ENCODE measurements at places on chromosomes 4 and X.

DNA sequence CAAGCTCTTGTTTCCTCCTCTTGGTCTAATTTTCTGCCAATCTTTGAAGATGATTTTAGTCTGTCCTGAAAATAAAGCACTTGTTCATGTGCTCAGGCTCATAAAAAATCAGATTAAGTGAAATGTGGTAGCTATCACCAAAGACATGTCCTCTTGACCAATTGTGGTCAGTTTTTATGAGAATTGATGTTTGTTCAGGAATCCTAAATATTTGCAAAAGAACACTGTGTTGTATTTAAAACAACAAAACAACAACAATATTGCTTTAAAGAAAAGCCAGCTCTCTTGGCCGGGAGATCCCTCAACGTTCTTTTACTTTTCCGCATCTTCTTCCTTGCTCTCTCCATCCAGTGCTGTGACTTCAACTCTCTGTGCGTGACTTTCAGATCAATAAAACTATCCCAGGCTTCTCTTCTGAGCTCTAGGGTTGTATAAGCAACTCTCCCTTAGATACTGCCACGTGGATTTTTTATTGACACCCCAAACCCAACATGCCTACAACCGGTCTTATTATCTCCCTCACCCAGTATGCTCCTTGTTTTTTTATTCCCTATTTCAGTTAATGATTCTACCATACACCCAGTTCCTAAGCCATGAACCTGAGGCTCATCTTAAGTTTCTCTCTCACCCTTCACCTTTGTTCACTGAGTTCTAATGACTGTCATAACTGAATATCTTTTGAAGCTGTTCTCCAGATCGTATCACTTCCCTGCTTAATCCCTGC, 309.9 kb downstream of the ARHGAP10 start:
- no peak for DNase-seq

DNA sequence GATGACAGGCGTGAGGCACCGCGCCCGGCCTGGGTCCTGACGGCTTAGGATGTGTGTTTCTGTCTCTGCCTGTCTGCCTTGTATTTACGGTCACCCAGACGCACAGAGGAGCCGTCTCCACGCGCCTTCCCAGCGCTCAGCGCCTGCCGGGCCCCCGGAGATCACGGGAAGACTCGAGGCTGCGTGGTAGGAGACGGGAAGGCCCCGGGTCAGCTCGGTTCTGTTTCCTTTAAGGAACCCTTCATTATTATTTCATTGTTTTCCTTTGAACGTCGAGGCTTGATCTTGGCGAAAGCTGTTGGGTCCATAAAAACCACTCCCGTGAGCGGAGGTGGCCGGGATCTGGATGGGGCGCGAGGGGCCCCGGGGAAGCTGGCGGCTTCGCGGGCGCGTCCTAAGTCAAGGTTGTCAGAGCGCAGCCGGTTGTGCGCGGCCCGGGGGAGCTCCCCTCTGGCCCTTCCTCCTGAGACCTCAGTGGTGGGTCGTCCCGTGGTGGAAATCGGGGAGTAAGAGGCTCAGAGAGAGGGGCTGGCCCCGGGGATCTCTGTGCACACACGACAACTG, 1.3 kb downstream of the SHOX start:
- DNase-seq = no peak

- DNase-seq = peak; percentile 0
Observed at GRCh38 chrX:46864606-46865005, 27.8 kb downstream of the RP2 start.

- DNase-seq = no peak
Observed at GRCh38 chr4:111788099-111788498, 357.2 kb upstream of the FAM241A start.

DNA sequence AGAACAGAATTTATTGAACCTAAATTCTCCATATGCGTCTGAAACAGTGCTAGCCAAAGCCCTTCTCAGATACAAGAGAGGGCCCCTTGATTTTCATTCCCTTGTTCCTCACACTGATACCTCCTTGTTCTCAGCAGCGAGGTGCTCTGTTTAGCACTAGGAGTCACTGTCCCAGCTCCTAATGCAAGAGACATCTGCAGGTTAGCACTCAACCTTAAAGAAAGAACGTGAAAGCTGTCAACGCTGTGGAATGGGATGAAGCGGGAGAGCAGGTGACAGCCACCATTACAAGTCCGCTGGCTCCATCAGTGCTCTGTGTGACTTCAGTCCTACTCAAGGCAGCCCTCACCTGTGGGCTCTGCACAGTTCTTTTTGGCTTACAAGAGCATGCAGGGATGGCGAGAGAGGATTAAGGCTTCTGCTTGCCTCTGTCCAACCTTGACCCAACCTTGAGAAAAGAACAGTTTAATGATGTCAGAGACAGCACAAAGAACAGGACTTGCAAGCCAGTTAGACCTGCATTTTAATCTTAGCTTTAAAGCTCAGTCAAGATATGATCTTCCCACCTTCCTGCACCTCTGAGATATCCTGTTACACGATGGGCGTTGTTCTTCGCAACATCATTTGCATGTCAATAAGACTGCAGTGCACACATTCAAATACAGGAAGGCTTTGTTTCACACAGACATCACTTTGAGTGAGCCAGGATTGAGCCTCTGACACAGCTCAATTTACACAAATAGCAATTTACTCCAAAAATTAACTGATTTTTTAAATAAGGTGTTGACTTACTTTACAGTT, 95.1 kb downstream of the ARSF start:
- no peak for DNase-seq

- no peak for DNase-seq
Observed at GRCh38 chrX:127877318-127877717, 174.9 kb downstream of the ACTRT1 start.

- DNase-seq = no peak
Observed at GRCh38 chrX:45783002-45783401, 582.3 kb upstream of the DIPK2B start.

GRCh38 chrX:57915680-57916079, 5.4 kb upstream of the ZXDA start:
- no peak for DNase-seq

GRCh38 chr4:101274888-101275752, 72.2 kb downstream of the PPP3CA start:
- no peak for DNase-seq

- DNase-seq = no peak
Observed at GRCh38 chr4:181308476-181309312, 934.5 kb upstream of the TENM3 start.

- no peak for DNase-seq
Observed at GRCh38 chr4:20678400-20678799, 21.9 kb upstream of the PACRGL start.

DNA sequence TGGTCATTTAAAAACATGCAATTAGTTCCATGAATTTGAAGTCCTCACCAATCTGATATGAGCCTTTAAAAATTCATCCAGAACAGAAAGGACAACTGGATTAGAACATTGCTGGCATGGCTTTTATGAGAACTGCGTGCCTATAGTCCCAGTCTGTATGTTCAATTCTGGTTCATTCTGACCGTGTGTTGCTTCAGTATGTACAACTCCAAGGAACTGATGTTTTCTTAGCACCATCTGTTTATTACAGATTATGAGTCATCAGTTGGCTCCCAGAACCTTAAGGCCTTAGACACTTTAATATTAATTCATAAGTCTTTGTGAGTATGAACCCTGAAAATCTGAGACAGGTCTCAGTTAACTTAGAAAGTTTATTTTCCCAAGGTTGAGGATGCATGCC, 115.0 kb downstream of the CEP44 start:
- peak; percentile 57 for DNase-seq

DNA sequence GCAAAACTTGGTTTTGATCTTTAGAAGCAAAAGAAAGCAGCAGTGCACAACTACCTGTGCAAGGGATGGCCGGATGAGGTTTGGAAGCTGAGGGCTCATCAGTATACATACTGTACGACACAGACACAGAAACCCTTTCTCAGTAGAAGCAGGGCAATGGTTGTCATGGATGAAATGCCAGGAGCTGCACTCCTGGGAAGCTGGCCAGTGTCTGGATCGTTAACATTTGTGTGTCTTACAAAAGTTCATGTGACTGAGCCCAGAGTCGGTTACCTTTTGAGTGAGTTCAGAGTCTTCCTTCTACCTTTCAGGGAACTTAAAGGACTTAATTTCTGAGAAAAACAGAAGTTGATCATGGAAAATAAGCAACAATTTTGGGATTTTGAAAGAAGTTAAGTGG, 230.3 kb downstream of the APBB2 start:
- no peak for DNase-seq

- no peak for DNase-seq
Observed at GRCh38 chr4:108227923-108228322, 59.2 kb upstream of the LEF1 start.

- DNase-seq = no peak
Observed at GRCh38 chr4:98284640-98285046, 23.5 kb downstream of the RAP1GDS1 start.

DNA sequence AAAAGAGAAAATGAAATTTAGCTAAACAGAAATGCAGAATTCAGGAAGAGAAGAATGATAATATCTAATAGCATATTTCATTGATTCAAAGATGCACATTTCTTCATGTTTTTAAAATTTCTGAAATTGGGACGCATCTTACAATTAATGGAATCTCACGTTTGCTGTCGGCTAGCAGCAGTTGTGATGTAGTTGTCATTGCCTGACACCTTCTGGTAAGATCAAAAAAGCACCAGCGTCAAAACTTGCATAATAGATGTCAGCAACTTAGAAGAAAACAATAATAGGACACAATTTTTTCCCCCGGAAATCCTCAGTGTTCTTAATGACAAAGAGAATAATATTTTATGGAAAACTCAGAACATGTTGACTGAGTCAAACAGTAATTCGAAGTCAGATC, 29.8 kb upstream of the SLC7A3 start:
- no peak for DNase-seq

DNA sequence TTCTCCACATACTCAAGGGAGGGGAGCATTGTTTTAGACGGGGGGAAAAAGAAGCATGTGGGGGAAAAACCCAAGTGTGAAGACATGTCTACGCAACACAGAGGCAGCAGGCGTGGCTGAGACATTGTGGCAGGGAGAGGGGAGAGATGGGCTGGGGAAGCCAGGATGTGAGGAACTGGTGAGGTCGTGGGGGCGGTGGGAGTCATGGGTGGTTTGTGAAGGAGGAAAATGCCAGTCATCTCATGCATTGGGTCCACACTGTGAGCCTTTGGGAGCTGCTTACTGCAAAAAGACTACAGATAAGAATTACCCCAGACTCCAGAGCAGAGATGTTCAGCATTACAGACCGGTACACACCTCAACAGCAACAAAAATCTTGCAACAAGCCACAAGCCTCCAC, 2.1 kb downstream of the JAKMIP1 start:
- DNase-seq = no peak

Data from fibroblast of skin of abdomen (primary cell).